ENCODE measurements at places on chromosomes 2 and 18.
A peak's percentile ranks its signal among the peaks of the same experiment; 100 is the strongest.

- no peak for DNase-seq
Measured at GRCh38 chr2:180933332-180933731, 47.1 kb upstream of the UBE2E3 start.

DNA sequence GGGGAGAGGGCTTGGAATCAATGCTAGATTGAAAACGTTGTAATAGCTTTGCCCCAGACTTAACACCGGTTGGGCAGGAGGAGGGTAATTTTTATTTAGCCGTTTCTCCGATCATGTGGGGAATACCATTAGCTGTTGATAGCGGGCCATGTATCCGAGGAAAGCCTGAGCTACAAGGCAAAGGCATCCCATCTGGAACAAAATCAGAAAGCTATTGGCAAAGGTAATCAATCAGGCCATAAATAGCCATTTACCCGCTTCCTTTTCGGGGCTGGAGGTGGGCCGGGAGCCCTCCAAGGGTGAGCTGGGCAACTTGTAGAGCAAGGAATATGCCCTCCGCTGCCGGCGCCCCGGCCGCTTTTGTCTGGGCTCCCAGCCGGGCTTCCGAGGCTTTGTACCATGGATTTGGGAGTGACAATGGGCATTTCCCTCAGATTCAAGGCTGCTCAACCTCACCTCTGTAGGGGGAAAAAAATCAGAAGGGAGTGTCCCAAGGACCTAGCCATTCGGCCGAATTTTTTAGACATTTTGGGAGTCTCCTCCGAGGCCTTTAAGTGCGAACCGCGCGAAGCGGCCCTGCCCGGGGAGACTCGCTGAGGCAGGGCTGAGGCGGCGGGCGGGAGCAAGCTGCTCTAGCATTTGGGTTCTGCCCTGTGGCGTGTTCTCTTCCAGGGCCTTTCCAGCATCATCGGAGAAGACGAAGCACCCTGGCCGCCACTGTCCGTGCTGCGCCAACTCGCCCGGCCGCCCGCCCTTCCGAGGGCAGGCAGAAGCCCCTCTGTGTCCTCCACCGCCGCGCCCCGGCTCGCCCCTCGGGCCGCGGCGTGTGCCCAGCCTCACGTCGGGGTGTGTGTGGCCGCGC is 1.1 kb upstream of the HOXD9 start:
- DNase-seq, result no peak

- DNase-seq, result no peak
Measured at GRCh38 chr18:49186242-49186641, 235.5 kb upstream of the SMAD7 start.

- DNase-seq, result no peak
Measured at GRCh38 chr18:8088626-8089025, 520.6 kb upstream of the RAB12 start.

GRCh38 chr2:181626671-181627070 is 30.2 kb downstream of the CERKL start:
- DNase-seq, result no peak

DNA sequence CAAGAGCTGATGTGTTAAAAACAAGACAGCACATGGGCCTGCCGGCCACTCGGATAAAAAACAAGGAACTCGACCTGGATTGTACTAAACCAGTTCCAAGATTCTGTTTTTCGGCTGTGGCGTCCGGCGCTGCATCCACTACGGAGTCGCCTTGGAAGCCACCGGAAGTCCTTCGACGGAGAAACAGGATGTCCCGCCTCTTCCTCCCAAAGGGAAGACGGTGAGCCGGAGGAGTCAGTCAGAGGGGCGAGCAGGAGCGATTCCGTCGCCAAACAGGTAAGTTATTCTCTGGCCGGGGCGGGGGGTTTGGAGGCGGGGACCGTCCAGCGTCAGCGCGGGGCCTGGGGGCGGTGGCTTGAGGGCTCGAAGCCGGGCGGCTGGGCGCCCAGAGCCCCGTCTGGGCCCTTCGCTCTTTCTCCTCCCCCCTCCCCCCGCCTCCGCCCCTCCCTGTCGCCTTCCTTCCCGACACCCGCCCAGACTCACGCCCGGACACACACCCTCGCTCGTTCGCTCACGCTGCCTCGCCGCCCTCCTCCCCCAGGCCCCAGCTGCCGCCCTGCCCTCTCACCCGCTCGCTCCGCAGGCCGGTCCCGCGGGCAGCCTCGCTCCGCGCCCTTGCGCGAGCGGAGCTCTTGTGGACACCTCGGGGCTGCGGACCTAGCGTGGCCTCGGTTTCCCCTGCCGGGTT is at the start of gene ZNF407:
ZNF407 (plus strand) TSS at position 209 of the 688 bp plus-strand sequence. CDS start 33,150 bp downstream, outside the sequence.
- peak; percentile 72 for DNase-seq

DNA sequence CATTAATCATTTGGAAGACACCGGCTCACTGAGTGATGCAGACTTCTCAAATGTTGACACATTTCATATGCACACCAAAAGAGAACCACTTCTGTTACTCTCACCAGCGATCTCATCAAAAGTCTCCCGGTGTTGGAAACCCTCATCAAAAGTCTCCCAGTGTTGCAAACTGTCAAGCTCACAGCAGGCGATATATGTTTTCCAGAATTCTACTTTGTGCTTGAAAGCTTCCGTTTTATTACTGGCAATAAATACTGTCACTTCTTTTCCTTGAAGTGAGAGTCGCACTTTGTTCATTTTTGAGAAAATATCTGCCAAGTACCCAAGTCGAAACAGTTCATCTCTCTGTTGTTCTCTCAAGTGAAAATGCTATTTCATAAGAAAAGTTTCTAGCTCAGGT is 20.5 kb downstream of the MLPH start:
- DNase-seq, result no peak

- no peak for DNase-seq
Measured at GRCh38 chr2:108634011-108634410, 85.3 kb upstream of the RANBP2 start.

DNA sequence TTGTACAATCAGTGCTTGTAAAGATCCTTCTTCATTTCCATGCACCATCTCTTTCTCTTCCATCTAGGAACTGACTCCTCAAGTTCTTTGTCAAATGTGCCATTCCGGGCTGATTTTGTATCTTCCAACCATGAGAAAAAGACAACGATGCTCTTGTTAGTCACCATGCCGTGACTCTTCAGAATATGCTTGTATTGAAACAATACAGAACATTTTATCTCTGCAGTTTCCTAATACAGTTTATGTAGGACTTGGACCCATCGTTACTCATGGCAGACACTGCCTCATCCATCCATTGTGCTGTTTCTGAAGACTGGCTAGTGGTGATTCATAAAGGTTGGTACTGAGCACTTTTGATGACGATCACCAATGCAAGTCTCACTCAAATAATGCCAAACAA is 283.2 kb downstream of the KCNS3 start:
- DNase-seq, result no peak

GRCh38 chr2:223824301-223824700 is 13.1 kb downstream of the AP1S3 start:
- DNase-seq, result no peak

DNA sequence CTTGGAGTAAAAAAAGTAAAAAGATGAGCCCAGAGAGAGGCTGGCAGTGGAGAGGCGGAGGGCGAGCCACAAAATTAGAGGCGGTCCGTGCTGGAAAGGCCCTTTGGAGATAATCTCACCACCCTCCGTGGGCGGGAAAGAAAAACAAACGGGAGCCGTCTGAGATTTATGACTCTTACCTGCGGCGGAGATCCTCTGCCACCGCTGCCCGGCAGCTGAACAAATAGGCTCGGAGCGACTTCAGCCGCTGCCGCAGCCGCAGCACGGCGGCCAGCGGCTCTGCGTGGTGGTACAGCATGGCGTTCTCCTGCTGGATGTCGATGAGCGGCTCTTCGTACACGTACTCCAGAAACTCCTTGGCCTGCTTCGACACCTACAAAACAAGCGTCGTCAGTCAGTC is 94.6 kb downstream of the PLEKHM3 start:
- DNase-seq, result no peak

- DNase-seq, result no peak
Measured at GRCh38 chr18:9765501-9765900, 57.4 kb downstream of the RAB31 start.

DNA sequence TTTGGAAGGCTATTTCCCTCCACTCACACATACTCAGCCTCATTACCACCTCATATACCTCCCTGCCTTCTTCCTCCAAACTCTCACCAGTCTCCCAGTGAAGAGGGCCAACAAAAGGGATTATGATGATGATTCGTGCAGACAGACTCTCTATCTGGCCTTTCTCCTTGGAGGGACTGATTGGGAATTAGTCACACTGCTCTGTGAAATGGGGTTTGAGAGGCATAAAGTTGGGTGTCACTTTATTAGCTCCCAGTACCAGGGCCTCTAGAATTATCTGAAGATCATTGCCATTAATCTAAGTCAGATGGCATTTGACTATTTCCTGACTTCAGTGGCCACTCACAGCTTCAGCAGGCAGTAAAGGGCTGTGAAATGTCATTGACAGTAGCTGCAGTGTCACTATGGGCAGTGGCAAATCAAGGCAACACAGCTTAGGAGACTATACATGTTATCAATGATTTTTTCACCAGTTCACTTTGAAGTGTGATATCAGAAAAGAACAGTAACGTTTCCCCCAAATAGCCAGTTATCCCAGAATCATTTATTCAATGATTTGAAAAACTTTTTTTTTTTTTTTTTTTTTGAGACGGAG is 17.4 kb downstream of the CNRIP1 start:
- no peak for DNase-seq

Measured in activated CD8-positive, alpha-beta memory T cell treated with anti-CD3 and anti-CD28 coated beads for 1 hour (primary cell).